Vein endothelial cell (primary cell): ENCODE measurements at places on chromosomes 11 and 22. TPM values are rescaled to one million over a fixed set of nuclear protein-coding genes. Genes with fewer than 3 reads are reported as not detected.

DEPDC7 gene
- 0.10 TPM in 1 of 2 replicates, not detected in the other for total RNA-seq

BMAL1 gene
- 6.9 and 8.0 TPM in 2 replicates for total RNA-seq

IFITM1 gene
- 0.33 and 0.57 TPM in 2 replicates for total RNA-seq

PHF21B gene
- total RNA-seq, result not detected in 2 replicates

C11orf21 gene
- total RNA-seq, result not detected in 2 replicates

MPZL2 gene
- 25.8 and 42.1 TPM in 2 replicates for total RNA-seq

CSTF3 gene
- 22.9 and 29.6 TPM in 2 replicates for total RNA-seq

LMNTD2 gene
- 1.9 and 2.6 TPM in 2 replicates for total RNA-seq

NFAM1 gene
- total RNA-seq, result not detected in 2 replicates

RGL4 gene
- total RNA-seq, result not detected in 2 replicates

TPBGL gene
- total RNA-seq, result under 0.01 TPM in 1 of 2 replicates, not detected in the other

KRTAP5-1 gene
- total RNA-seq, result not detected in 2 replicates

KCNJ1 gene
- 0.33 TPM in 1 of 2 replicates, not detected in the other for total RNA-seq

ANGPTL5 gene
- total RNA-seq, result 0.19 and 1.3 TPM in 2 replicates

TIMP3 gene
- 20.5 and 20.6 TPM in 2 replicates for total RNA-seq

CCDC89 gene
- not detected in 2 replicates for total RNA-seq

CD248 gene
- total RNA-seq, result 0.19 TPM in 1 of 2 replicates, not detected in the other

C11orf97 gene
- not detected in 2 replicates for total RNA-seq

SRSF8 gene
- total RNA-seq, result 22.2 and 31.0 TPM in 2 replicates

SVIP gene
- total RNA-seq, result 18.9 and 33.3 TPM in 2 replicates

PRDX5 gene
- 154 and 168 TPM in 2 replicates for total RNA-seq
